ENCODE measurements at places on chromosomes 7 and 10.

- DNase-seq, result no peak
These were observed 118.6 kb upstream of the PRSS58 start for GRCh38 chr7:142376356-142376997.

DNA sequence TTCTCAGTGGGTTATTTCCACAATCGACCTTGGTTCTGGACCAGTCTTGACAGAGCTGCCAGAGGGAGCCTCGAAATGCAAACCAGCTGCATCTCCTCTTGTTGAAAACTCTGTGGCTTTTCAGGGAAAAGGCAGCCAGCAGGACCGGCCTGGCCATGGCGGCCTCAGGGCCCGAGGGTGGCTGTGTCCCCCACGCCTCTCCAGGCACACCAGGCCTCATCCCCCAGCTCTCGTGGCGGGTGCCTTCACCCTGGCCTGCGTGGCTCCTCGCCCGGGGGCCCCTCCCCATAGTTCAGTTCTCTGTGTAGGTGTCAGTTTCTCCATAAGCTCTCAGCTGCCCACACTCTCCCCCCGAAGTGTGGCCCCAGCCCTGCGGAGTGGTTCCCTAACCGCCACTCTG is 63.5 kb downstream of the MGMT start:
- no peak for DNase-seq

DNA sequence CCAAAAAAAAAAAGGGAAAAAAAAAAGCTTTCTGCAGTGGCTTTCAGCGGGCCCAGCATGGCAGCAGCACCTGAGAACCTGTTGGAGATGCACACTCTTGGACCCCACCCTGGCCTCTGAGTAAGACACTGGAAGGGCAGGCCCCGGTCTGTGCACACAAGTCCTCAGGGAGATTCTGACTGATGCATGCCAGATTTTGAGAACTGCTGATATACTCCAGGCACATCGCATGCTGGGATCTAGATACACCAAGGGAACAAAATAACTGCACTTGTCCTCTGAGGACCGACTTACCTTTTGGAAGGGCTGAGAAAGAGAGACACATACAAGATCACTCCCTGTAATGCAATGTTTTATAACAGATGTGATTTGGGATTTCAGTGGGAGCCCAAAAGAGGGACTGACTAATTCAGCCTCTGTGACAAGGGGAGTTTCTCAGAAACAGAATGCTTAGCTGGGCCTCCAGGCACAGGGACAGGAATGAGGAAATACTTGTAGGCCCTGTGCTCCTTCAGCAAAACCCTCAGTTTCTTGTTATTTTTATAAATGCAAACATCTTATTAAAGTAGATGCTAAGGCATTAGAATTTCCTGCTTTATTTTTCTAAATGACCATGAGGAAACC is 8.2 kb downstream of the EGFR start:
- no peak for DNase-seq

GRCh38 chr7:149307775-149308501 is 45.9 kb downstream of the ZNF783 start:
- DNase-seq, result no peak

GRCh38 chr10:35356725-35357092 is 20.4 kb downstream of the CCNY start:
- no peak for DNase-seq

- DNase-seq, result no peak
These were observed 183.5 kb upstream of the INHBA start for GRCh38 chr7:41886262-41886900.

DNA sequence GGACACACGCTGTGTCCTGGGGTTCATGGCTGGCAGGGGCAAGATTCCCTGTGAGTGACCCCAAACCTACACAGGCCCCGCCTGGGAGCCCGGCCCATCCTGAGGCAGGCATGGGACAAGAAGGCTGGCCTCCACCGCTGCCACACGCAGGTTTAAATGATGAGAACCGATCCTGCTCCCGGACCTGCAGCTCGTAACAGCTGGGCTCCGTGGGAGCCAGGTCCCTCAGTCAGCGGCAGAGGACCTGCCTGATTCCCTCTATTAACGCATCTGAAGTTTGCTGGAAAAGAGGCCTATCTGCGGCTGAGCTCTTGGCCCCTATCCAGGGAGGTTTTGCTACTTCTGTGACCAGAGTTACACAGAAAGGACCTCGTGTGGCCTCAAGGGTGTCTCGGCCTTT is 112.3 kb downstream of the VIPR2 start:
- no peak for DNase-seq

DNA sequence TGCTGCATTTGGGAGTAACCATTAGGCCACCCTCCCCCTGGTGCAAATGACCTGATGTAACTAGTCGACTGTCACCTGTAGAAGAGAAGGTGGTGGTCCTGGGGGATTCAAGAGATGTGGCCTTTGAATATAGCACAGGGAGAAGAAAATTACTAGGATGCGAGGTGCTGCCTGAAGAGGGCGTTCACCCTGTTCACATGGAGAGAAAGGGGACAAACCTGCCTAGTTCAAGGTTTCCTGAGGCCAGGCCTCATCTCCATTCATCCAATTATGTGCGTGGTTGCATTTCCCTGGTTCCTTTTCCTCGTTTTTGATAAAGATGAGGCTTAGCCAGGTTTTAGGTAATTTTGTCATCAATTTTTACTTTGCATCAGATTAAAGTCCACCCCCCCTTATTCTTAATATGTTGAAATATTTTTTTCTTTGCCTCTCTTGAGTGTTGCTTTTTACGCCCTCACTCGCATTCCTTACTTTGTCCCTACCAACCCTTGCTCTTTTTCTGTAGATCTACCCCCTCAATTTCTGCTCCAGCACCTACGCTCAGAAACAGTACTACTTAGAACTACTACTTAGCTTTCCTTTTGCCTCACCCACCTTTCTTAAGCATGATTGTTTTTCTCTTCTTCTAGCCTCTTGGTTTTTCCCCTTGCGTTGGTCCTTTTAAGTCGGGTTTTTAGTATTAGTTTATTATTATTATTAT is 13.7 kb downstream of the CLCN1 start:
- no peak for DNase-seq

- DNase-seq, result no peak
These were observed 45.1 kb downstream of the PTN start for GRCh38 chr7:137298464-137298794.

GRCh38 chr10:133475425-133475734 is 21.6 kb downstream of the SCART1 start:
- no peak for DNase-seq

DNA sequence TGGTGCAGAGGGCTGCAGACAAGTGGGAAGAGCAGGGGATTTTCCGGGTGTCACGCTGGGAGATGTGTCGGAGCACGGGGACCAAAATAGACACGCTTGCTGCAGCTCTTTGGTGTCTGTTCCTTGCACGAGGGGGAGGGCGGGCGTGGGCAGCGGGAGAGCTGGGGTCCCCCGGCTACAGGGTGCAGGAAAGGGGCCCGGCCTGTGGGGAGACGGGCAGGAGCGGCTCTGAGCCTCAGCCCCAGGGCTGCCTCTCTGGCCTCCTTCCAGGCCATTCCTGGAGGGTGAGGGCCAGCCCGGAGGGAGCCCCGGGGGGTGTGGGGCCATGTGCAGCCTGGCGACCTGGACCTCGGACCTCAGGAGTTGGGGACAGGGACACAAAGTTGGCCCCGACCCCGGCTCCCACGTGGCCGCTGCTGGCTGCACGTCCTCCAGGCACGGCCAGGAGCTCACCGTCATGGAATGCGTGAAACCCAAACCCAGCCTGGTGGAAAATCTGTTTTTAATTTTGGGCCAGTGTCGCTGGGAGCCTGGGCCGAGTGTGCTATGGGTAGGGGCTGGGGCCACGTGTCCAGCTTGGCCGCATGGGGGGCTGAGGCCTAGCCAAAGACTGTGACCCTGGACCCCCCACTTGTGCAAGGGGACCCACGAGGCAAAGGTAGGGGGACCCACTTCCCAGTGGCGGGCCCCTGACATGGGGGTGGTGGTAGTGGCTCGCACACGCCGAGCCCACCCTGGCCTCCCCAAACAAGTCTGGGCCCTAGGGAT is 6.6 kb downstream of the TTYH3 start:
- DNase-seq, result no peak

GRCh38 chr7:102864958-102865357 is 47.8 kb upstream of the LRRC17 start:
- no peak for DNase-seq

DNA sequence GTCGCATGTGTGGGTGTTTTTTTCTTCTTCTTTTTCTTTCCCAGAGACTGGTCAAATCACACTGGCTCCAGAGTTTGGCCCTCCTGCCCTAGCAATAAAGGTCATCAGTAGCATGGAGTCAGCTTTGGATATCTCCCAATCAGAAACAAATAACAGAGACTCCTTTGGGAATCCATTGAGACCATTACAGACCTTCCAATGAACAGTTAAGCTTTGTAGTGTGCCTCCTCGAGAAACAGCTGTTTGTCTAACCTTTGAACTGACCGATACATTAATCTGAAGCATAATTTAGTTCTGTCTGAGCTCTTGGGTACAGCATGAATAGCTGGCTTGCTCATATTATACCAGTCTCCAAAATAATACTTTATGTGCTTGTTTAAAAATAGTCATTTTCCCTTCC is 1103.2 kb downstream of the GATA3 start:
- no peak for DNase-seq

- DNase-seq, result no peak
These were observed 371.7 kb upstream of the NRP1 start for GRCh38 chr10:33706191-33706590.

DNA sequence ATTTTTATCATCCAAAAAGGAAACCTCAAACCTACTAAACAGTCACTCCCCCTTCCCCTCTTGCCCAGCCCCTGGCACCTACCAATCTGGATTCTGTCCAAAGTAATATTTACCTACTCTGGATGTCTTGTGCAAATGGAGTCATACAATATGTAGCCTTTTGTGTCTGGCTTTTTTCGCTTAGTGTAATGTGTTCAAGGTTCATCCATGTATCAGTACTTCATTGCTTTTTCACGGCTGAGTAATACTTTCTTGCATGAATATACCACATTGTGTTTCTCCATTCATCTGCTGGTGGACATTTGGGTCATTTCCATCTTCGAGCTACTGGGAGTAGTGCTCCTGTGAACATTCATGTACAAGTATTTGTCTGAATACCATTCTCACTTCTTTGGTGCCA is 113.6 kb downstream of the EEPD1 start:
- DNase-seq, result no peak

- no peak for DNase-seq
These were observed 287.1 kb upstream of the C7orf33 start for GRCh38 chr7:148303295-148304082.

DNA sequence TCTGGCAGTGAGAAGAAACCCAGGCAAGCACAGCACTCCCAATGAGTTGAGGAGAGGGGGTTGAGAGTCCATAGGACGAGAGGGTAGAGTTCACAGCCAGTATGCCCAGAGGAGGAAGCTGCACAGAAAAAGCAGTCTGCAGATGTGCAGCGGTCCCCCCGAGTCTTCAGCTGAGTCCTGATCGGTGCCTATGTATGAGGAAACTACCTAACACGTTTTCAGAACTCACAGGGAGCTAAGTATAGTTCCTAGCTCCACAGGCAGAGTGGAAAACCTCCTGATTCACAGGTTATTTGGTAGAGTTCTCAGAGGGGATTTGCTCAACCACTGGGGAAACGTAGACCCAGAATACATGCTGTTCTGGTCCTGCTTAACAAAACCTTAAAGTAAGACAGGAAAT is 271.3 kb upstream of the CNTNAP2 start:
- no peak for DNase-seq

DNA sequence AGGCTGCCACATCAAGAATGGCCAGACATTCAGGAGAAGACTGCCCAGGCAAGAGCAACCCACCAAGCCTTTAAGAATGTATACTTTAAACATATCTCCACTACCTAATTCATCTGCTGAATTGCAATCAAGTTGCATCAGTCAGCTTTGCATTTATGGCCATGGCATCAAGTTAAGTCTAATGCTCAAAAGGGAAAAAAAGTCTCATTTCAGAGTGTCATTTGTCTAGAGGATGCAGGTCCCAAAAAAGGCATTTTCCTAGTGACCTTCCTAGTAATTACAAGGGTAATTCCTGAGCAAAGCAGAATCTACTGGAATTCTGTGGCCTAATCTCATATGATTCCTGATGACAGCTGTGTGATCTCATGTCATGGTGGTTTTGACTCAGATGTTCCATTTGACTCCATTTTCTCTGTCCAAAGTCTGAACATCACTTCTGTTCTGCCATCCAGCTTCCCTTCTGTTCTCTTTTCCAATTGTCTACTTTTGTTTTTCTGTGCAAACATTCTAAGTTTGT is 7.3 kb upstream of the CABCOCO1 start:
- DNase-seq, result no peak

DNA sequence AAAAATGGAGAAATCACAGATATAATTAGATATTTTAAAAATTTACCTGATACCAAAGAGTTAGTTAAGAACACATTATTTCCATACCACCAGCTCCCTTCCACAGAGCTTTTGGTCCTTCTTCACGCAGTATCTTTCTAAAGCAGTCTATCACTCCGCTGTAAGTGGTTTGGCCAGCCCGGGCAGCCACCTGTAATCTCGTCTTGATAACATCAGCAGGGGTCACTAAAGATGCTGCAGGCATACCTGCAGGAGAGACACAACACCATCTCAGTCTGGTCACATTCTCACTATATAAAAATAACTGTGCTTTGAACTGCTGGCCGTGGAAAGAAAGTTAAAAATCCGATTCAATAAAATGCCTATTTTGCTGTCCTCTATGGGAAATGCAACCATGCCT is 200.1 kb downstream of the SLC25A13 start:
- no peak for DNase-seq

- no peak for DNase-seq
These were observed 347.2 kb upstream of the KCND2 start for GRCh38 chr7:119925581-119926289.

GRCh38 chr7:18916826-18917225 is 200.6 kb downstream of the TWIST1 start:
- no peak for DNase-seq

- DNase-seq, result no peak
These were observed 29.4 kb upstream of the HNRNPH3 start for GRCh38 chr10:68302503-68302823.

- DNase-seq, result no peak
These were observed 5.4 kb downstream of the MBLAC1 start for GRCh38 chr7:100132126-100132525.

GRCh38 chr10:97651773-97652172 is 11.3 kb downstream of the PI4K2A start:
- DNase-seq, result no peak

DNA sequence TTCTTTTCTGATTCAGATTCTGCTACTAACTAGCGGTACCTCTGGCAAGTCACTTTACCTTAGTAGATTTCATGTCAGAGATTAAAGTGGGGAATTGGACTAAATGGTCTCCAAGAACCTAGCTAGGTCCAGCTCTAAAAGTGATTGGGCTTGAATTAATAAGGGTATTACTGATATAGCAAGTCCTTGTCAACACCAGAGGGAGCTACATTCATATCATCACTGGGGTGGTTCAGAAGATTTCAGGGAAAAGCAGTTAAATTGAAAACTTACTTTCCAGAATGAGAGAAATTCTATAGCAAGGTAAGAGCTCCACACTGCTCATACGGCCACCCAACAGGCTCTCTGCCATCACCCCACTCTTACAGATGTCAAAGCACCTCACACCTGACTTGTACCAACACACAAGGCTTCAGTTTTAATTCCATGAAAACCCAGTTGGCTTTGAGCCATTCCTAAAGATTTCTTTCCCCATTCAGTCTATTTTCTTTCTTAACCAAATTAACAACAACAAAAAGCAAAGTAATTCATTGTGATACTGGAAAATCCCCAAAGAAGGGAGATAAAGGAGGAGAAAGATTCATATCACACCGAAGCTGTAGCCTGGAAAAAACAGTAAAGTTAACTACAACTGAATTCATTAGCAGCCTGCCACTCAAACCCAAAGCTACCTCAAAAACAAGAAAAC is 38.0 kb upstream of the SPOCK2 start:
- no peak for DNase-seq

GRCh38 chr7:75054744-75055143 is 18.9 kb downstream of the RCC1L start:
- DNase-seq, result peak; percentile 49

GRCh38 chr7:137694405-137694804 is 152.4 kb downstream of the DGKI start:
- peak; percentile 43 for DNase-seq

All from kidney glomerular epithelial cell (primary cell).